Endodermal cell (in vitro differentiated cells): ENCODE measurements at places on chromosomes 3 and 15. TPM values are rescaled to one million over a fixed set of nuclear protein-coding genes. Genes with fewer than 3 reads are reported as not detected.

The FEZF2 gene
- total RNA-seq: not detected in 3 replicates

The CTDSPL gene
- 26.7 and 27.8 TPM in 2 replicates for total RNA-seq

The GHRL gene
- 0.40 TPM in 1 of 3 replicates, not detected in the others for total RNA-seq

The IQSEC1 gene
- total RNA-seq: 24.5 to 32.3 TPM (median 28.3 TPM) in 3 replicates

The IL17RD gene
- total RNA-seq: 71.3 and 71.9 TPM in 2 replicates

The PPP2R3A gene
- total RNA-seq: 11.2 and 12.5 TPM in 2 replicates

The SLC22A14 gene
- total RNA-seq: 0.20 TPM in 1 of 3 replicates, not detected in the others

The CFAP91 gene
- total RNA-seq: 5.1 and 6.2 TPM in 2 replicates

The VPS39 gene
- total RNA-seq: 61.0 to 69.8 TPM (median 67.1 TPM) in 3 replicates

The MCF2L2 gene
- total RNA-seq: 86.5 to 205 TPM (median 86.8 TPM) in 3 replicates
